ENCODE measurements at places on chromosomes 2 and 18.

- DNase-seq = peak; percentile 8
Measured at GRCh38 chr2:168336786-168337388, 89.5 kb upstream of the STK39 start.

DNA sequence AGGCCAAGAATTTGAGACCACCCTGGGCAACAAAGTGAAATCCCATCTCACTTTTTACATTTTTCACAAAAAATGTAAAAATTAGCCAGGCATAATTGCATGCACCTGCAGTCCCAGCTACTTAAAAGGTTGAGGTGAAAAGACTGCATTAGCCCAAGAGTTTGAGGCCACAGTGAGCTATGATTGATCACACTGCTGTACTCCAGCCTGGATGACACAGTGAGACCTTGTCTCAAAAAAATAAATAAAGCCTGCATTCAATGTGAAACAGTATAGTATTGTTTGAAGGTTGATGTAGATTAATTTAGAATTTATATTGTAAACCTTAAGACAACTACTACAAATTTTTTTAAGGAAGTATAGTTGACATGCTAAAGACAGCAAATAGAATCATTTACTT is 53.5 kb downstream of the TBC1D8 start:
- DNase-seq = no peak

- DNase-seq = no peak
Measured at GRCh38 chr18:13099113-13099512, 108.0 kb downstream of the CEP192 start.

GRCh38 chr2:233083782-233084181 is 23.6 kb downstream of the INPP5D start:
- DNase-seq = no peak

- DNase-seq = no peak
Measured at GRCh38 chr2:150075831-150076230, 411.6 kb downstream of the RND3 start.

- no peak for DNase-seq
Measured at GRCh38 chr2:11355194-11356053, 11.0 kb upstream of the ROCK2 start.

Measured in activated CD8-positive, alpha-beta memory T cell treated with anti-CD3 and anti-CD28 coated beads for 1 hour (primary cell).